CD4-positive, alpha-beta T cell treated with Interleukin-6 at 100 ng/mL for 8 hours (primary cell): ENCODE measurements at places on chromosomes 11 and 22.

- DNase-seq = no peak
These were observed 367.6 kb downstream of the ETS1 start for GRCh38 chr11:128219731-128220120.

DNA sequence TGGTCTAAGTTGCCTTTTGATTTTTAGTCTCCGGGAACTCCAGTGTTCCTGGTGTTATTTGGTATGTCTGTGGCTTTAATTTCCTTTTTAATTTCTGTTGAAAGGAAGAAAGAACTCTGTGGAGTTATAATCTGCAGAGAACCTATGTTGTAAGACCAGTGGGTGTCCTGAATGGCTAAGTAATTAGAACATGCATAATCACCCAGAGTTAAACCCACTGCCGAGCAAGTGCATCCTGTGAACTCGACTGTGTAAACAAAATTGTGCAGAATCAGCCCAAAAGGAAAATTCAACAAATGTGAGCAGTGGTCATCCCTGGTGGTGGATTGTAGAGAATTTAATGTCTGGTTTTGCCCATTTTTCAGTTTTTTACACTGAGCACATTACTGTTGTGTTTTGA is 162.5 kb downstream of the COMMD9 start:
- DNase-seq = no peak

GRCh38 chr22:31578171-31578570 is 81.8 kb downstream of the SFI1 start:
- DNase-seq = no peak

DNA sequence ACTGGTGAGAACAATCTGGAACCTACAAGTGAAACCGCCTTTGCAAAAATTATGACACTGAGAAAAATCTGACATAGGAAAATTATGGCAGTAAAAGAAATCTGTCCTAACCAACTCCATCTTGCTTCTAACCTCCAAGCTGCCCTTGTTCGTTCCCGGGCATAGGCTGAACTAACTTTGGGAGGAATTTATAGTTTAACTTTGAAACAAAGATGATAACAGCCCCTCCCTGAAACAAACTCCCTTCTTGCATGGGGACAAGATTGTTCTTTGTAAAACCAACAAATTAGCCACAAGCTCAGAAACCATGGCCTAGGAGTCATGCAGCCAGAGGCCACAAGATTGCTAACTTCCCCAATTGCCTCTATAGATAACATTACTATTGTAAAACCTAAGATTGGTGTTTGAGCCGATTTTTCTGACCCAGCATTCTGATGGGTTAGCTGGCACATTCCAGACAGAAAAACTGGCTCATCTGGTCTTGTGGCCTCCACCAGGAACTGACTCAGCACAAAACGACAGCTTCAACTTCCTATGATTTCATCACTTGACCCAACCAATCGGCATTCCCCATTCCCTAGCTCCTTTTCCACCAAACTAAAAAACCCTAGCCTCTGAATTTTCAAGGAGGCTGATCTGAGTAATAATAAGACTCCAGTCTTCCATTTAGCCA is 3.6 kb upstream of the CCDC81 start:
- no peak for DNase-seq

DNA sequence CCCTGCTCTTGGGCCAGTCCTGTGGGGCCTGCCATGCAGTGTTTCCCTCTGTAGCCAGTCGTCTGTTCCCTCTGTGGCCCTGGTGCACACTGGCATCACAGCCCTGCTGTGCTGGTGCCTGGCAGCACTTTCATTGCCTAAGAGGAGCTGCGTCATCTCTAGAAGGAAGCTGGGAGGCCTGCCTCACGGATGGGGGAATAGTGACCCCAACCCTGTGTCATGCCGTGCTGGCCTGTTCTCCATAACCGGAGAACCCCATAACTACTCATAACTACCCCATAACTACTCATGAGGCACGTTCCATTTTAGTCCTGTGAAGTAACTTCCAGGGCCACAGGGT is 14.0 kb downstream of the RAB36 start:
- no peak for DNase-seq

DNA sequence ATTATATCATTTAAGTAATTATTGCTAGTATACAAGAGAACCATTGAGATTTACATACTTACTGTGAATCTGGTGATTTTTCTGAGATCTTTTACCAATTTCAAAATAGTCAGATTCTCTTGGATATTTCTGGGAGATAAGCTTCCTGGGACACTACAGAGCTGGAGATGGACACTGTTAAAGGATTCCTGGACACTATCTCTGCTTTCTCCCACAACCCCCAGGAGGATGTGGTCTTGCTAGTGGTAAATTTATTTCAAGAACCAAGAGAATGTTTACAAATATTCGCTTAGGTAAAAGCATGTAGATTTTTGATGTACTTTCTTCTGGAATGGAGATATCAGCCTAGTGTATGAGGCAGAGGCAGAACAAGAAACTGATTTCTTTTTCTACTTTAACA is 12.9 kb downstream of the CCDC82 start:
- DNase-seq = no peak

GRCh38 chr11:107799218-107799859 is 59.2 kb downstream of the SLC35F2 start:
- DNase-seq = peak; percentile 60

GRCh38 chr22:48103126-48103875 is 1340.9 kb downstream of the TBC1D22A start:
- no peak for DNase-seq

GRCh38 chr11:68962527-68963250 is 18.1 kb downstream of the MRGPRD start:
- DNase-seq = peak; percentile 53

GRCh38 chr11:87255589-87255988 is 217.9 kb downstream of the TMEM135 start:
- DNase-seq = no peak

GRCh38 chr11:65431451-65432099 is 9.0 kb downstream of the NEAT1 start:
- peak; percentile 62 for DNase-seq

DNA sequence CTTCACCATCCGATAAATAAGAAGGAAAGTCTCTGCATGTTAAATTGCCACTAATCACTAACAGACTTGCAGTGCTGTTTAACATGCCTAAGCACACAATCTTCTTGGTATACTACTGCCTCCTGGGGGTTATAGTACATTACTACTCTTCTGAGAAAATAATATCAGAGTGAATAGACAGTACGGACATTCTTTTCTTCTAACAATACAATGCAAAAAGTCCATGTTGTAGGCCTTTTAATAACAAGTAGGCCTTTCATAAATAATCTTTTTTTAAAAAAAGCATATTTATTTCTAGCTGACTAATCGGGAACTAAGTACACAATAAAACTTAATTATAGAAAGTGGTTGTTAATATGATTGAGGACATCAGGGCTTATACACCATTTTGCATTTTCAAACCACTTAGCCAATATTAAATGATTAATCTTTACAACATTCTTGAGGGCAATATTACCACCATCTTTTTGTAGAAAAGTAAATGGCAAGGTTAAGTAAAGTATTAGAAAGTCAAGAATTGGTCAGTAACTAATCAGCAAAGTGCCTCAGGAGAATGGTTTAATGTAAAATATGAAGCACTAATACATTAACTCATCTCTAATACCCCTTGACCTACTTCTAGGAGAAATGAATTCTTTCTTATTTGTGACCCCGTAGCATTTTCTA is 84.7 kb downstream of the TTC28 start:
- peak; percentile 18 for DNase-seq

- DNase-seq = no peak
These were observed 128.8 kb upstream of the SORL1-AS1 start for GRCh38 chr11:121581607-121582006.
